ENCODE measurements at places on chromosomes 7 and 10.

- DNase-seq: no peak
Measured at GRCh38 chr7:83738291-83738835, 89.4 kb upstream of the SEMA3E start.

DNA sequence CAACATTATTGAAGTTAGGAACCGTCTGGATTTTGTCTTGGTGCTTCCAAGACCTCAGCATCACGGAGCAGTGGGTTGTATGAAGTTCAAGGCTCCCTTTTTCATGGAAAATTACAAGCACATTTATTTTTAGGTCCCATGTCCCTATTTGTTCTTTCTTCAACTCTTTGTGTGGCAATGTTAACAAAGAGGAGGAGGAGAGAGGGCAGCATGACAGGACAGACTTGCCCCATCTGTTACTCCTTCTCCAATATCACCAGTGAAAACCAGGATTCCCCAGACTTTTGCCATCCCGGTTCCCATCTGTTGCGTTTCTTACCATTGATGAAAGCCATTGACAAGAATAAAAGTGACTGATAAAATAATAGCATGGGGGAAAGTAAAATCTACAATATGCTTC lies 28.6 kb downstream of the EEPD1 start:
- no peak for DNase-seq

DNA sequence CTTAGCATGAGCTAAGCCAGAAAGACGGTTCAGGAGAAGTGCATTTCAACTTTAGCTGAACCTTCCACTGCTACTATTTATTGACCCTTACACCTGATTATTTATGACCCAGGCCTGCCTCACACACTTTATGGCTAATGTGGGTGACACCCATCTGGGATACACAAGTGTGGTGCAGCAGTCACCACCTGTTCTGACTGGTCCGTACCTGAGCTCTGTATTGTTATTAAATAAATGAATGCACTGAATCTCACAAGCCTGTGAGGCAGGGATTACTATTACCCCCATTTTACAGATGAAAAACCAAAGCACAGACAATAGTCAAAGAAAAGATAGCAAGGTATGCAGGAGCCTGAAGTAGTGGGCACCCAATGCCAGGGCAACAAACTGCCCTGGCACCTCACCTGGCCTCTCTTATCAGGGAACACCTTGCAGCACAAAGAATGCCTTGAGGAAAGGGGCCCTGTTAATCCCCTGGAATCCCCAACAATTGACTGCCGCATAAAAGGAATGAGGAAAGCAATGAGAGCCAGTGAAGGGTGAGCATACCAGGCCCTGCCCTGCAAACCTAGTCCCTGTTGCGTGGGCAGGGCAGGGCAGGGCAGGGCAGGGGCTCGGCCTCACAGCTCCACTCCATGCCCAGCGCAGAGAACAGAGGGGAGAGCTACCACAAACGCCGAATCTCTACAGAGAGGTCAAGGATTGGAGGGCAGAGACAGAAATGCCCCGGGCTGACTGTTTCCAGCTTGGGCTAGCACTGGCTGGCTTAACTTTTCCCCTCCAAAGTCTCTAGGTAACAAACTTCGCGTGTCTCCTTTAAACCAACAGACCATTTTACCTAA lies 1.3 kb downstream of the ANXA11 start:
- no peak for DNase-seq

DNA sequence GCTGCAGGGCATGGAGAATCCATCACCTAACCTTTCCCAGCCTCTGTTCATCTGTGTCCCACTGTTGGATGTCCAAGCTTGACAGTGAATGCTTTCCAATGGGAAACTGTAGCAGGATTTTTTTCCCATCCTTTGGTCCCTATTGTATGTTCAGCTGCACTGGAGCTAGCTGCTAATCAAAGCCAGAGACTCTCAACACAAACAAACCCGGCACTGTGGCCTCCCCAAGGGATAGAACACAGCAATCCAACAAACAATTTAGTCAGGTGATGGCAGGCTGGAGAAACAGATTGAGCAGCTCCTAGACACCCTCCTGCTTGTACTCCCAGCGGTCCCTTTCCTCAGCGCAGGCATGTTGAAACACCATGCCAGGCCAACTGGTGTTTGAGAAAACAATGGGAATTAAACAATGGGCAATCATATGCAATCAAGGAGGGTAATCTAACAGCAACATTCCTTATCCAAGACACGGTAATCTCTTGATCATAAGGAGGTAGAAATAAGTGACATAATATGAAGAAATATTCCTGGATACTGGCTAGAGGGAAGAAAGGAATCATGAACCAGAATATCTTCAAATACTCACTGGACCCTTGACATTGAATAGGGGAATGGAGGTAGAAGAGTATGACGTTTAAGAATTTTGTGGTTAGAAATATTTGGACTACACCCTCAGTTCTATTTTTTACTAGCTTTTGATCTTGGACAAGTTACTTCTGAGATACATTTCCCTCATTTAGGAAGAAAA lies 15.0 kb downstream of the PTN start:
- DNase-seq: no peak

DNA sequence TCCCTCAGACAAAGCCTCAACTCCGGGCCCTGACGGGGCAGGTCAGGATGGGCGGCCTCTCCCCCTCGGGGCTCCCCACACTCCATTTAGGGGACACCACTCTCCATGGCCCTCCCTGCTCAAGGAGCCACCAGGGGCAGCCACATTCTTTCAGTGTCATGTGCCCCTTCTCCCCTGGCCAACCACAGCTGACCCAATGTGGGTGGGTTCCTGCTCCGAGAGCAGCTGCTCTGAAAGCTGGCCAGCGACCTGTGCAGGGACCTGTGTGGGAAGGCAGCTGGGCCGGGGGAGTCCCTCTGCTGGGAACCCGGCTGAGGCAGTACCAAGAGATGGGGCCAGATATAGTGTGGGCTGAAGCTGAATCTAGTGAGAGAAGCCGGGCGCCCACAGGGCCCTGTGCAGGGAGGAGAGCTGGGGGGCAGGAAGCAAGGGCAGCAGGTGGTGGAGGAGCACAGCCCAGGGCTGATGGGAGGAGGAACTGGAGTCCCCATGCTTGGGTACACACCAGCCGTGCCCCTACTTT lies 40.6 kb upstream of the NPFFR1 start:
- DNase-seq: no peak

- DNase-seq: no peak
Measured at GRCh38 chr10:78817361-78817760, 251.4 kb upstream of the ZMIZ1 start.

DNA sequence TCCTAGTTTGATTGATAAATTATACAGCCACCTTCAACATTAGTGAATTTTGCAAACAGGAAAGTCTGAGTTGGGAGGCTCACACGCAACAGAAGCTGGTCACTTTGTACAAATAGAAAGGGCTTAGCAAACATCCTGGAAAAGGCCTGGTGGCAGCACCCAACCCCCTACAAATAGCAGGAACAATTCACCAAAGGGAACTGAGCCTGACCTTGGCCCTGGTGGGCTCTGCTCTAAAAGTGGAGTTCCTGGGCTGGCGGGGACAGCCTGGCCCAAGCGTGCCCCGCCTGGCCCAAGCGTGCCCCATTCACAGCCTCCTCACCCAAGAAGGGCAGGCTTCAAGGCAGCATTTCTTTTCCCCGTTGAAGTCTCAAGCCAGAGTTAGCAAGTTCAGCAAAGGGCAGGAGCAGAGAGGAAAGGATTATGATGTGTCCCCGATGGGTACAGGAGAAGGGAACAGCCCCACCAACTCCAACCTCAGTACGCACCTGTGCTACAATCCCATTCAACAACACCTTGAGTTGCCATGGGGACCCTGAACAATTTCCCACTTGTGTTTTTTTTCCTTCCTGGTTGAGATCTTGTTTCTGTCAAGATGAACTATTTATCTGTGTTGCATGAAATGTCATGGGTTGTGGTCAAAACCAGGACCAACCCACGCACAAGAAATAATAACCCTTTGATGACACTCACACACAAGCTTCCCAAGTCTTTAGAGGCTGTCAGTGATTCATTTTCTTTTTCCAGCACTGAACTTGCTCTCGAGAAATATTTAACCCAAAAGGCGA lies 43.4 kb downstream of the RGS10 start:
- DNase-seq: no peak

DNA sequence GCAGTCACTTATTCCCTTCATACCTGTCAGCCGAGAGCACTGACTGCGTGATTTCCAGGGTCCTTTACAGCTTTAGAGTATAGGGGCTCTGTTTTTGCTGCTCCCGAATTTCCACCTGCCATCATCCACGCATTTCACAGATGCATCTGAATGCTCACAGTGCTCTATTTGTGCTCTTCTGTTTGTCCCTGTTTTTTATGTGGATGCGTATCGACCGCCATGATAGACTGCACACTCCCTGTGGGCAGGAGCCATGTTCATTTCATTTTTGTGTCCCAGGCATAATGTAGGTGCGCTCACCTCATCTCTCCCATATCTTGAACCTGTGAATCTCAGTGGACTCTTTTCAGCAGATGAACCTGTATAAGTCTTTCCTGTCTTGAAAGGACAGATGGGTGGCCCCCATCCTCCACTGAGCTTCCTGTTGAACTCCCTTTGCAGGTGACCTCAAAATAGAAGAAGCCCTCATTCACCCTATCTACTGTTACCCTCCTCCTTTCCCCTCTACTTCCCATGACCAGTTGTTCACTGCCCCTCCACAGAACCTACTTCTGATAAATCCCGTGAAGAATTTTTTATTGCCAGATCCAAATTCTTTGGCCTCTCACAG lies 228.4 kb downstream of the CELF2 start:
- no peak for DNase-seq

GRCh38 chr7:40709062-40709964 lies 574.5 kb downstream of the SUGCT start:
- DNase-seq: no peak

DNA sequence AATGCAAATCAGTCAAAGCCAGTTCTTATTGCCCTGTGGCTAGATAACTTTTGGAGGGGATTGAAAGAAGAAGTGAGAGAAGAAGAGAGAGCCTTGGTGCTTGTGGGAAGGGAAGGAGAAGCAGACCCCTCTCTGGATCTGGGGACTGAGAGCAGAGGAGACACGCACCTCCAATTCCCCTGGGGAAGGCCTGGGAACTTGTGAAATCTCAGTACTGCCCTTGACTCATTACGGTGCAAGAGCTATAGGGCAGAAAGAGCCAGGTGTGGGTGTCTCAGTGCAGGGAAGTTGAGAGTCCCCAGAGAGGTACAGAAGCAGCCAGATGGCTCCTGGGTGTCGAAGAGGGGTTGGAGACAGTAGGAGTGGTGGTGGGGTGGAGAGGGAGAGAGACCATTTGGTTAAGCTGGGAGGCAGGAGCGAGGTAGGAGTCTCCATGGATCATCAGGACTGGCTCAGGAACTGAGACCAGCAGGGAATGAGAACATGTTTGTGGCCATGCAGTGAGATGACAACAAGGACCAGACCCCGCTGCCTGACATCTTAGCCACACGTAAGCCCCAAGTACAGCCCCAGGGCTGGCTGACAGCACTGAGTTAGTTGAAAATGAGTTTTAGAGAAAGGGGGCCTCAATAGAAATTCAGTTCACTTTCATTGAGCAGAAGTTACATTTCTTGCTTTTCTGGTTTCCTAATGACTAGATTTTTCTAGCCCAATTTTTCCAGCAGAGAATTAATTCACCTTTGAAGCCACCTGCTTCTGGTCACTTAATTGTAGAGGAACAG lies 238.2 kb downstream of the BUB3 start:
- DNase-seq: no peak

- DNase-seq: no peak
Measured at GRCh38 chr10:26221541-26221940, 5.0 kb downstream of the GAD2 start.

DNA sequence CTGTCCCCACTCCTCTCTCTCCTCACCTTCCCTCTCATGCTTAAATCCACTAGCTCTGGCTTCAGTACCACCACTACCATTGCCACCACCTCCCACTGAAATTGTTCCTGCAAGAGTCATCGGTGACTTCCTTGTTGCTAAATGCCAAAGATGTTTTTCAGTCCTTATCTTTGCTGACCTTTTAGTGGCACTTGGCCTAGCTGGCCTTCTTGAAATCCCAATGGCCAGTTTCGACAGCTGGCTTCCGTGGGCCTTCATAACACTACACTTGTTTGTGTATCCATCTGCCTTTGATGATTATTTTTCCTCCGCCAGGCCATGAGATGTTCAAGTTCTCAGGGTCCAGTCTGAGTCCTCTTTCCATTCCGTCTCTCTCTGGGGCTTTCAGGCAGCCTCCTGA lies 118.2 kb upstream of the NANOS1 start:
- DNase-seq: no peak

DNA sequence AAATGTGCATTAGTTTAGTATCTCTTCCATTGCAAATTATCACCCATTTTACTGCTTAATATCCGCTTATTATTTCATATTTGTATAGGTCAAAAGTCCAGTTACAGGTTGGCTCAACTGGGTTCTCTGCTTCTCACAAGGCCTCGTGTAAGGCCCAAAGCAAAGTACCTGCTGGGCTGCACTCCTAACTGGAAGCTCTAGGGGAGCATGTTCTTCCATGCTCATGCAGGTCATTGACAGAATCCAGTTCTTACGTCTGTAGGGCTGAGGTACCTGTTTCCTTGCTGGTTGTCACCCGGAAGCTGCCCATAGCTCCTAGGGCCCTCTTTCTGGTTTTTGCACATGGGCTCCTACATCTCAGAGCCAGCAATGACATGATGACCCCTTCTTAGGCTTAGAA lies 79.6 kb downstream of the RAPGEF5 start:
- no peak for DNase-seq

GRCh38 chr10:119325131-119325530 lies 117.8 kb downstream of the GRK5 start:
- no peak for DNase-seq

GRCh38 chr7:69189406-69189805 lies 408.9 kb upstream of the AUTS2 start:
- DNase-seq: no peak

- no peak for DNase-seq
Measured at GRCh38 chr7:41256186-41256945, 446.5 kb downstream of the INHBA start.

- no peak for DNase-seq
Measured at GRCh38 chr10:102960157-102960556, 42.1 kb downstream of the CNNM2 start.
